ENCODE measurements at places on chromosomes 5 and 9.

DNA sequence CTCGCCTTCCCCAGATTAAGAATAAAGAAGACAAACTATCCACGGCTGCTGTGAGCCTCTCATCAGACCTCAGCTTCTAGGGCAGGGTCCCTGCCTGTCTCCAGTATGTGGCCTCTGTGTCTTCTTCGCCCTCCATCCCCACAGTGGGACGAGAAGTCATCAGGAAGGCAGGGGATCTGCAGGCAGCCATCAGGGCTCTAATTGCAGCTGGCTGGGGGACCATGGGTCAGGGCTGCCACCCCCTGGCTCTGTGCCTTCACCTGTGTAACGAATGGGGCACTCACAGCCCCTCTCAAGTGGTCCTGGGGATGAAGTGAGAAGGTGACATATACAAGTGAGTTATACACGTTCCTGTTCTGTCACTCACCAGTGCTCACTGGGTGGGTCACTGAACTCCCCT is 139.8 kb downstream of the KCNIP1 start:
- DNase-seq = no peak

DNA sequence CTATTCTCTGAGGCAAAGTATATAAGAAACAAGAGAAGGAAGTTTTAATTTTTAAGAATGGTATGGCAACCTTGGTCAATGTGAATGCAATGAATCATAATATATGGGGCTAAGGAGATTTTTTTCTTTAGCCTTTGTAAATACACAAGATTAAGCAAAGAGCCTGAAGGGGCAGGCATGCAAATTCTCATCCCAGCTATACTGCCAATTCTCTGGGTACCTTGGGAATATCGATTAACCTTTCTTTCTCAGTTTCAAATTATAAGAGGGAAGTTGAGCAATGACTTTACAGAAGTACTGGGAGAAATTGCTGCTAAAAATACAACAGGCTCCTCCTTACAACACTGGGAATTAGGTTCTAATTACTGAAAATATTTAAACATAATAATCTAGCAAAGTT is 97.5 kb downstream of the MRPS27 start:
- no peak for DNase-seq

GRCh38 chr5:66169534-66169933 is 25.4 kb downstream of the SREK1 start:
- peak; percentile 46 for DNase-seq

DNA sequence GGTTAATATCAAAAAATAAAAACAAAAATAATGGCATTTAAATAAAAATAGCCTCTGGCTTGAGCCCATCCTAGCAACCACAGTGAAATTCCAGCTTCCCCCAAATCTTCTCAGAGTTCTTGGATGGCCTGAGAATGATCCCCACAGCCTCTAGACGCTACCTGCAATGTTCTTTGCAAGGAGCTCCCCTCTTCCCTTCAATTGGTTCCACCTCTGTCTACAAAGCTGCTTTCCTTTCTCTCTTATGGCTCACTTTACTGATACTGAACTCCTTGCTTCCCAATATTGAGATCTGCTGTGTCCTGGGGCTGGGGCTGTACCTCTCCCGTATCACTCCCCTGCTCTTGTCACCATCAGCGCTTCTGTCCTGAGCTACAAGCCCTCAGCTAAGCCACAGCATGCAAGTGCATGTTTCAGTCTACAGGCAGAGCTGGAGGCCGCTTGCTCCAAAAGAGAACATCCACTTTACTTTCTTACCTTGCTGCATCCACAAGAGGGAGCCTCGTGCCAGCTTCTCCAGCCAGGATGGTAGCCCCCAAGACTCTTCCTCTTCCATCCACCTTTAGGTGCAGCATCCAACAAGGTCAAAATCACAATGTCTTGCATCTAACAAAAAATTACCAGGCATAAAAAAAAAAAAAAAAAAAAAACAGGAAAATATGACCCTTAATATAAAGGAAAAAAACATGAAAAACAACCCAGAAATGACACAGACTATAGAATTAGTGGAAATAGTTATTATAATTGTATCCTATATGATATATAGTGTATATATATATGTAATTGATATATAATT is 57.4 kb upstream of the PRSS3 start:
- DNase-seq = no peak

DNA sequence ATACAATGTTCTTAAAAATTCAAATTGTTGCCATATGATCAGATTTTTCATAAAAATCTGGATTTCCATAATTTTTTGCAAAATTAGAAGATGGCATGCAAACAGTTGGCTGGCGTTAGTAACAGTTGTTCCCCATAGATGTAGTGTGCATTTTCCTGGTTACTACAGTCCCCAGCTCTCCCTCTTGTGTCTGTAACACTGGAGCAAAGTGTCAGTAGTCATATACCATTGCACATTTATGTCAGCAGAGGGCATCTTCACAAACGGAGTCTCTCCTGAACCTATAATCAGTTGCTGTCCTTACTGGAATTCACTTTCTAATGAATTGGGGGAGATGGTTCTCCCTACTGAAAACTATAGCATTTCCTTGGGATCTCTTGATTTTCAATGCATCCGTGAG is 44.7 kb upstream of the DMAC1 start:
- DNase-seq = peak; percentile 48

DNA sequence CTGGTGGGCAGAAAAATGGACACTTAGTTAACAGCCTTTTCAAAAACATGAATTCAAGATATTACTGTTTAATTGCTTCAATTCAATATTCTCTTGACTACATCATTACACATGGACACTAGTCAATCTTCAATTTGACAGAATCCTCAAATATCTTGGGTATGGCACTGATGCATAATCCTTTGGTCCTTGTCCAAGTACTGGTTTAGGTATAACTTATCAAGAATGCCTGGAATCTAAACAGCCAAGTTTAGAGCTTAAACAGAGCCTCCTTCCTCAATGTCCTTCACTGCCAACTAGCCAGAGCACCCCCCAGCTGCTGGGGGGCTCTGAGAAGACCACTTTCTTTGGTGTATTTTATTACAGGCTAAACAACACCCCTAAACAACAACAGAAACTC is 61.6 kb upstream of the ERCC6L2 start:
- no peak for DNase-seq

DNA sequence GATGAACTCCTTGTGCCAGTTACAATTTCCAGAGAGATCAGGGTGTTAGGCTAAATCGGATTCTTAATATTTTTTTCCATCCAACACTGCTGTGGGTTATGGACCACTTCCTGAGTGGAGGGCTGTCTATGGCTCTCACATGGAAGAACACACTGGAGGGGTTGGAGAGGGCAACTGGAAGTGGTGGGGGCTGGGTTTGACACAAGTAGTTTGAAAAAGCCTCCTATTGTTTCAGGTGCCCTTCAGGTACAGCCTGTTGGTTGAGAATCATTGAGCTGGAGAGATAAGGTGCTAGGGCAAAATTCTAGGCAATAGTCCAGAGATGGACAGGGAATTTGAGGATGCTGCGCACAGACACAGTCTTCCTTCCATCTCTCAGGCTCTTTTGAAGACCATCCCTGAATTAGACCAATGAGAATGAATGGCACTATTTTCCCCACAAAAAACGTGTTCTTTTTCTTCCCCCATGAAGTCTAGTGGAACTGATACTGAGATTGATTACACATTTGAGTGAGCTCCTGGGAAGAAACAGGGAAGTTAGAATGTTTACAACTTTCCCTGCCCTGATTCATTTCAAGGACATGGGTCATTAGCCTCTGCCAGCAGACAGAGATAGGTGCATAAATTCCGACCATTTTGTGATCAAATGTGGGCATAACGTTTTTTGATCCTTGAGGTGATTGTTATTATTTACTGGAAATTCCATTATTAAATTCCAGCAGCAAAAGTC is 87.7 kb downstream of the ACER2 start:
- no peak for DNase-seq

- no peak for DNase-seq
These were observed 81.1 kb upstream of the RPS23 start for GRCh38 chr5:82359272-82359671.

DNA sequence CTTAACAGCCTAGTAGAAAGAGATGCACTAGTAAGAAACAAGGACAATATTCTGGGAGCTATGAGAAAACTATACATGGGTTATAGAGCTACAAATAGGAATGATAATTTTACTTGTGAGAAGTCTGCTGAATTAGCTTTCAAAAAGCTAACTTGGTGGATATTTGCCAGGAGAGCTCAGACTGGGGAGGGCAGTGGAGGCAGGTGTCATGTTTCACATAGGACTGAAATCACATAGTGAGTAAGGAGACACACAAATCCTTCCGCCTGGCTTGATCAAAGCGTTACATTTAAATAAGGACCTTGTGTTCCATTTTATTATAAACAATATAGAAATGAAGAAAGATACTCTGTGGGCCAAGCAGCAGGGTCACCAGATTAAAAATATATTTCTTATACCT is 235.0 kb downstream of the ISL1 start:
- DNase-seq = no peak

DNA sequence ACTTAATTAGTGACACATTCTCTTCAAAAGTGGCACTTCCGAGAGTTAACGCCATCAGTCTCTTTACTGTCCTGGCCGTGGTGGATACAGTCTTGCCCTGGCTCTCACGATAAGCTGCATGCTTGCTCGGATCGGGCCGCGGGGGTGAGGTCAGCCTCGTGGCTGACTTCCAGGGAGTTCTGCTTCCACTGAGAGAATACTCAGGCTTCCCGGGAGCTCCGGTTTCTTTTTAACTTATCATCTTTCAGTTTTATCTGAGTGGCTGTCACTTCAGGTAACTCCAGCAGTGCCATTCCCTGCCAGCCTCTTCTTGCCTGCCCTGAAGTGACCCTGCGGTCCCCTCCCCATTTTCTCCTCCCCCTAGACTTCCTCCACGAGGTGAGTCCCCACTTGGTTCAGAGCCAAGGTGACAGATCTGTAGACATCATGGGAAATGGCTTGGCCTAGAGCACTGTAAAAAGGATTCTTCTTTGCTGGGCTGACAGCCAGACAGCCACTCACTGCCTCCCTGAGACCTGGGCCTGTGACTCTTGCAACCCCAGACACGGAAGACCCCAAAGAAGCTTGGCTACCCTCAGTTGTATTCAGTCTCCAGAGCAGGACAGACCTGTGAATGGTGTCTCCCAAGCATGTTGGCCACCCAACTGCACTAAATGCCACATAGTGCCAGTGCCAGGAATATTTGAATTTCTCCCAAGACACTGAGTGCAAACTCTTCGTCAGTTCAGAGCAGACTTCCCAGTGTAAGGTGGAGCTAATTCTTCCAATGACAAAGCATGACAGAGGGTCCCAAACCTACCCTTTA is 95.1 kb downstream of the DAPK1 start:
- no peak for DNase-seq

DNA sequence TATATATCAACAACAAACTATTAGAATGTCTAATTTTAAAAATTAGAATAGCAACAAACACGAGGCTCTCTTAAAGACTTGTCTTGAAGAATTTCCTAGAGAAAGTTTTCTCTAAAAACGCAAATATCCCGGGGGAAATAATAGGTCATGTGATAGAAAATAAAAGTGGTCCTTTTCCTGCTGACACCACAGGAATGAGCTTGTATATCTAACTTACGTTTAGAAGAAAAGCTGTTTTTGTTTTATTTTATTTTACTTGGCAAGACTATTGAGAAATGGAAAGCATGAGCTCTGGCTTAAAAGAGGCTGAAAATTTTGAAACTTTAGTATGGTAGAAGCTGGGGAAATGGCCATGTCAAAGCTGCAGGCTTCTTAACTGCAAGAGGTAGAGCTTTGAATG is 465.0 kb downstream of the AGTPBP1 start:
- DNase-seq = no peak

DNA sequence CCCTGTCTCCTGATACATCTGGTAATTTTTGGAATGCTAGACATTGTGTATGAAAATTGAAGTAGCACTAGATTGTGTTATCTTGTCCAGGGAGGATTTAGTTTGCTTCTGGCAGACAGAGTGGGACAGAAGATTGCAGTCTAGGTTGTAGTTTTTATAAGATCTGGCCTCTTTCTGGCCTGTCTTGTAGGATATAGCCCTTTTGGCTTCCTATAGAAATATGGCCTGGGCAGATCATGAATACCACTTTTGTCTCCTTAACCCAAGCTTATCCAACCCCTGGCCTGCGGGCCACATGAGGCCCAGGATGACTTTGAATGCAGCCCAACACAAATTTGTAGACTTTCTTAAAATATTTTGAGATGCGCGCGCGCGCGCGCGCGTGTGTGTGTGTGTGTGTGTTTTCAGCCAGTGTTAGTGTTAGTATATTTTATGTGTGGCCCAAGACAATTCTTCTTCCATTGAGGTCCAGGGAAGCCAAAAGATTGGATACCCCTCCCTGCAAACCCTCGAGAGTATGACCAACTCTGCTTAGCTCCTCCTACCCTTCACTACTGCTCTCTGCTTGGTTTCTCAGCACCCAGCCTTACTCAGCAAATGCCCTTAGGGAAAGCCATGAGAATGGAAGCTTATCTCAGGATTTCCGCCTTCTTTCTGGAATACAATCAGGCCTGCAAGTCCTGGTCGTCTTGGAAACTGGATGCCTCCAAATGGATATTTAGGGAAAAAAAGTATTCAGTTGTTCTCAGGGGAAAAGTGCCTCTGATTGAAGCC is 26.5 kb downstream of the ANKRD33B start:
- DNase-seq = no peak

DNA sequence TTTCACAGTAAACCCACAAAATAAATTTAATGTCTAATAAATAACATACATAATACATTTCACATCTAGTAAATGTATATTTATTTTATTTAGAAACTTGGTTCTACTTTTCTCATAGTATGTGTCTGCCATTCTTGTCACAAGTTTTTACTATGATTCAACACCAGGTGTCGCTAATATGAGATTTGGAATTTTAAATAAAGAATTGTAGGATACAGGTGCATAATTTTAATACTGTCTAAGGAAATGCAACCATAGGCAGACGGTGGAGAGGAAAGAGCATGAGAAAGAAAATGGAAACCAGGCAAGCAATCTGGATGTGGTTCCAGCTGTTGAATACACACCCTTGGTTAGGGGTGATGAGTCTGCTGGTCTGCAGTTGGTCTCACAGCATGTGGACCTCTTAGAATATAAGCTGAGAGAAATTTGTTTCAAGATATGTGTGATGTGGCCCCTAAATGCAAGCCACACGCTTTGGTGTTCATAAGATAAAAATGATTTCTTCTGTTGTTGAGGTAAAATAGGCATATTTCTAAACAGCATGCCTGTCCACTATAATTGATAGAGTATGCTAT is 114.7 kb upstream of the TXNDC8 start:
- DNase-seq = no peak

GRCh38 chr9:134454476-134454857 is 128.2 kb downstream of the RXRA start:
- DNase-seq = no peak

DNA sequence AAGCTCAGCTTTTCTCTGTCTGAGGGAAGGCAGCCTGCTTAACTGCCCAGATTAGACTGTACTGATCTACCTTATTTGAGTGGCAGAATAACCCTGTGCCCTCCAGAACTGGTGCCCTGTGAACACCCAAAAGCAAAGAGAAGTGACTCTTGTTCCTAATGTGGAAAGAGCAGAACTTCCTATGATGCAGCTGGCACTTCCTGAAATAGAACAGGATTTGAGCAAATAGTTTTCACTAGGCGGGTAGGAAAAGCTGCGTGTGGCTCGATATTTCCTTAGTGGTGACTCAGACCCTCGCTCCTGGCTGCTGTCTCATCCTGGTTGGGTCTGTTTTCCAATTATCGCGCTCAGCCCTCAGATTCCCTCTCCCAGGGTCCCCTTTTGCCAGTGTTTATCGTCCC is 89.9 kb downstream of the SH3TC2 start:
- DNase-seq = no peak

GRCh38 chr9:97293207-97293721 is 14.2 kb upstream of the CCDC180 start:
- no peak for DNase-seq

Data from CD4-positive, alpha-beta T cell treated with Interleukin-21 for 1 hour (primary cell).